ENCODE measurements at places on chromosomes 4 and X.

DNA sequence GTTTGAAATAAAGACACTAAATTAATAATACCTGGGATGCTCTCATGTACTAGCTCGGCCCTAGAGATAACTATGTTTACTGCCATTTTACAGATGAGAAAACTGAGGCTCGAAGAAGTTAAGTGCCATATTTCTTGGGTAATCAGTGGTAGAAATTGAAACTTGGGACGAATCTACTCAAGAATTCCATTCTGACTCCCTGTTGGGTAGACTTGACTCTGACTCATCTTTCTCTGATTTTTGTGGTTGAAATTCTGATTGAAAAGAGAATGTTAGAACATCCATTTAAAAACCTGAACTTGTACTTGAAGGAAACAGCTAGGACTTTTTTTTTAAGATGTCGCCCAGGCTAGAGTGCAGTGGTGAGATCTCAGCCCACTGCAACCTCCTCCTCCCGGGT, 50.1 kb upstream of the NSUN7 start:
- DNase-seq: no peak

GRCh38 chr4:101019941-101020401, 327.4 kb downstream of the PPP3CA start:
- peak; percentile 85 for DNase-seq

GRCh38 chr4:118942465-118942864, 53.8 kb downstream of the SYNPO2 start:
- peak; percentile 5 for DNase-seq

DNA sequence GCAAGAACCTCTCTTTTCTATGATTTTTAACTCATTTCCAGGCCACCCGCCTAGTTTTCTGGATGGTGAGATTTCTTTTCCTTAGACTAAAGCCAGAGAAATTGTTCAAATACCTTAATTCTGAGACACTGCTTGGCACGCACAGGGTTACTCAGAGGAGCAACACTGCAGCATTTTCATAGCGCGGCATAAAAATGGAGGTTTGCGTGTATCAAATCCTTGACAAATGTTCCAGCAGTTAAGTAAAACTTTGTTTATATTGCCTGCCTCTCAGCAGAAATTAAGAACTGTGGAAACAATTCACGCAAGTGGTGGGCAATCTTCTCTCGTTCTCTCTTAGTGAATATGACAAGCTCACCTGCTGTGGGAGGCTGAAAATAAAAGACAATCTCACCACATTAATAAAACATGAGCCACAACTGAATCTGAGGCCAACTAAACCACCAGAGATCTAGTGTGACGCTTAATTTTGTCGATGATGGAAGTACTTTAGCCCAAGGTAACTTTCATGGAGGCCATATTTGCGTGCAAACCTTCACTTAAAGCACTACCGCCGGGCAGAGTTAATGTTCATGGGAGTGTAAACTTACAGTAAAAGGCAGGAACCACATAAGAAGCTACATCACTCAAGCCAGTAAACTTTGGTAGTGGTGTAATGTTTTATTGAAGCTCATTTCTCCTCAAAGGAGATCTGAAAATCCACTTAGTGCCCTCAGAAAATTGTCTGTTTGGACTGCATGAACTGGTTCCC, 894.8 kb upstream of the EPHA5 start:
- DNase-seq: no peak

DNA sequence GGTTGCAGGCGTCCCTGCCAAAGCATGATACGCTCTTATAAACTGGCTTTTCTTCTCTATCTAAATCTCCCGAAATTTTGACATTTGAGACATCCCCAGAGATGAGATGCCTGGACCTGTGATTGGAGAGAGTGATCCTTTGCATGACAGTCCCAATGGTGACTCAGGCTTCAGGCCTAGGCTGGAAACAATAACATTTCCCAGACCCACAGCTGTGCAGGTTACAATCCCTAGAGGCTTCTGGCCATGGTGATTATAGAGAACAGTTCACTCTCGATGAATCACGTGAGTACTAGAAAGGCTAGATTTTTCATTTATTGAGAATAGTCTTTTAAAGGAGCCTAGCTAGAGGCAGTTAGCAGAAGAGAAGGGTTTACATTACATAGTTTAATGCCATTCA, 75.9 kb downstream of the SPATA18 start:
- DNase-seq: no peak

- no peak for DNase-seq
Measured at GRCh38 chr4:31071508-31072486, 351.6 kb downstream of the PCDH7 start.

DNA sequence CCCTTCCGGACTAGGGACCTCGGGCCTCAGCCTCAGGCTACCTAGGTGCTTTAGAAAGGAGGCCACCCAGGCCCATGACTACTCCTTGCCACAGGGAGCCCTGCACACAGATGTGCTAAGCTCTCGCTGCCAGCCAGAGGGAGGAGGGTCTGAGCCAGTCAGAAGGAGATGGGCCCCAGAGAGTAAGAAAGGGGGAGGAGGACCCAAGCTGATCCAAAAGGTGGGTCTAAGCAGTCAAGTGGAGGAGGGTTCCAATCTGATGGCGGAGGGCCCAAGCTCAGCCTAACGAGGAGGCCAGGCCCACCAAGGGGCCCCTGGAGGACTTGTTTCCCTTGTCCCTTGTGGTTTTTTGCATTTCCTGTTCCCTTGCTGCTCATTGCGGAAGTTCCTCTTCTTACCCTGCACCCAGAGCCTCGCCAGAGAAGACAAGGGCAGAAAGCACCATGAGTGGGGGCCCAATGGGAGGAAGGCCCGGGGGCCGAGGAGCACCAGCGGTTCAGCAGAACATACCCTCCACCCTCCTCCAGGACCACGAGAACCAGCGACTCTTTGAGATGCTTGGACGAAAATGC, at the start of gene WAS:
Gene WAS, plus strand, starts transcription at position 389 of the 572 bp plus-strand sequence. Its CDS starts 55 bp downstream, at position 444.
- no peak for DNase-seq

DNA sequence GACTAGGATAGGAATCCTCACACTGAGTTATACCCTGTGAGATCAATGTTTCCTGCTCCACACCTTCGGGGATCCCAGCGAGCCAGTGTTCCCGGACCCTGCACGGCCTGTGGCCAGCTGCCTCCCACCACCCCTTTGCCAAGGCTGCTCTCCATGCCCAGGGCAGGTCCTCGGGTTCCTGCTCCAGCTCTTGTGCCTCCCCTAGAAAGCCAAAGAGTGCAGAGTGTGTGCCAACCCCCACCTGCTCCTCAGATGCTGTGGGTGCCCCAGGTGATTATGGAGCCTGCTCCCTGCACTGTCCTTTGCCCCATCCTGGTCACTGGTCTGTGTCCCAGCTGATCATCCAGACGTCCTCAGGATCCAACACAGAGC, 246.4 kb downstream of the AFAP1 start:
- no peak for DNase-seq

GRCh38 chr4:86223472-86223871, 136.4 kb downstream of the MAPK10 start:
- peak; percentile 66 for DNase-seq

DNA sequence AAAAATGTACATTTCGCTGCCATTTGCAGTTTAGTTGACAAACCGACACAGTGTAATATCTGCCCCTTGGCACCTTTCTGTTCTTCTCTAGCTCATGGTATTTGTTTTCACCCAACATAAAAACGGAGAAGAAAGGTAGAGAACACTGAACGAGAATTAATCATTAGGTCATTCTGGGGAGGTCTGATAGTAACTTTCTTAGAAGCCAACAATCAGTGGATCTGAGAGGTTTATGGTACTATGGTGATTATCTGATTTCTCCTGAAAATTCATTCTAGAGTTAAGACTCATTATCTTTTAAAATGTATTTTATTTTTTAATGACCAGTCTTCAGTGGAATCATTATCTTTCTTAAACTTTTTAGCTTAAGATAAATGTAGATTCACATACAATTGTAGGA, 8.5 kb downstream of the RAPGEF2 start:
- no peak for DNase-seq

DNA sequence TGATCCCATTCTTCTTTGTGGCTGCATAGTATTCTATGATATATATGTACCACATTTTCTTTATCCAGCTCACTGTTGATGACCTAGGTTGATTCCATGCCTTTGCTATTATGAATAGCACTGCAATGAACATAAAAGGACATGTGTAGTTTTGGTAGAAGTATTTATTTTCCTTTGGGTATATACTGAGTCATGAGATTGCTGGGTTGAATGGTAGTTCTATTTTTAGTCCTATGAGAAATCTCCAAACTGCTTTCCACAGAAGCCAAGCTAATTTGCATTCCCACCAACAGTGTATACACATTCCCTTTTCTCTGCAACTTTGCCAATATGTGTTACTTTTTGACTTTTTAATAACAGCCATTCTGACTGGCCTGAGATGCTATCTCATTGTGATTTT, 278.3 kb downstream of the PCDH18 start:
- no peak for DNase-seq

GRCh38 chr4:137360761-137361160, 171.5 kb downstream of the PCDH18 start:
- no peak for DNase-seq

- peak; percentile 63 for DNase-seq
Measured at GRCh38 chr4:180028682-180029081, 2214.5 kb upstream of the TENM3 start.

DNA sequence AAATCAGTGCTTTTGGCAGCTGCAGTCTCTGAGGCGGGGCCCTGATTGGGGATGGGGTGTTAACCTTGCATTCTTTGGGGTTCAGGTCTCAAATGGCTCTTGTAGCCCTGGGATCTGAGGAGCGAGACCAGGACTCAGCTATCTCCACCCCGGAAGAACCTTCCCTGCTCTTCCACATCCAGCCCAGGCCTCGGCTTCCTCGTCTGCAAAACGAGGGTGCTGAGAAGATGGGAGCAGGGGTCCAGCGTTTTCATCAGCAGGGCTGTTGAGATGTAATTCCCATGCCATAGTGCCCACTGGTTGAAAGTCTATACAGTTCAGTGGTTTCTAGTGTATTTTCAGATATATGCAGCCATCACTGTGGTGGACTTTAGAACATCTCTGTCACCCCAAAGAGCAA, 34.6 kb upstream of the WFS1 start:
- DNase-seq: no peak

DNA sequence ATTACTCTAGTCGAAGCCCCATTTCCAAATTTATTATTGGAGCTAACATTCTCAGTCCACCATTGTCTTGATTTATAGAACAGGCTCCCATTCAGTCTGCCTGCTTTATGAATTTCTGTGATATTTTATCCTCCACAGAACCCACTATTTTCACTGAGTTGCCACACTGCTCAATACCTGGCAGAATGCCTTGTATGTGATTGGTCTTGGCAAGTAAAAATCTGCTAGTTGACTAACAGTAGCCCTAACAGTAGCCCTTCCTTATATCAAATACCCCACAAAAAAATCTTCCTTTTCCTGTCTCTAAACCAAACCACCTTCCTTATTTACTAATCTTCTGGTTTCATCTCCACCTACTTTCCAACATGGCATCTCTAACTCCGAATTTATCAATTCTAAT, 82.6 kb downstream of the CHM start:
- no peak for DNase-seq

- no peak for DNase-seq
Measured at GRCh38 chr4:917466-917865, 14.7 kb downstream of the GAK start.

DNA sequence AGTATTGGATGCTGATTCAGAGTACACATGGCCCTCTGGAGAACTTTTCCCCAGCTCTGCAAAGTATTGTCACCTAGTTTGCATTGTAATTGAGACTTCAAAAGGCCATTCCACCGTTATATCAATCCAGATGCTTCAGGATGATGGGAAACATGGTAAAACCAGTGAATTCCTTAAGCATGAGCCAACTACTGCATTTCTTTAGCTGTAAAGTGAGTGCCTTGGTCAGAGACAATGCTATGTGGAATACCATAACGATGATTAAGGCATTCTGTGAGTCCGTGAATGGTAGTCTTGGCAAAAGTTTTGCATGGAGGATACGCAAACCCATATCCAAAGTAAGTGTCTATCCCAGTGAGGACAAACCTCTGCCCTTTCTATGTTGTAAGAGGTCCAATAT, 355.2 kb downstream of the DCAF12L2 start:
- no peak for DNase-seq

DNA sequence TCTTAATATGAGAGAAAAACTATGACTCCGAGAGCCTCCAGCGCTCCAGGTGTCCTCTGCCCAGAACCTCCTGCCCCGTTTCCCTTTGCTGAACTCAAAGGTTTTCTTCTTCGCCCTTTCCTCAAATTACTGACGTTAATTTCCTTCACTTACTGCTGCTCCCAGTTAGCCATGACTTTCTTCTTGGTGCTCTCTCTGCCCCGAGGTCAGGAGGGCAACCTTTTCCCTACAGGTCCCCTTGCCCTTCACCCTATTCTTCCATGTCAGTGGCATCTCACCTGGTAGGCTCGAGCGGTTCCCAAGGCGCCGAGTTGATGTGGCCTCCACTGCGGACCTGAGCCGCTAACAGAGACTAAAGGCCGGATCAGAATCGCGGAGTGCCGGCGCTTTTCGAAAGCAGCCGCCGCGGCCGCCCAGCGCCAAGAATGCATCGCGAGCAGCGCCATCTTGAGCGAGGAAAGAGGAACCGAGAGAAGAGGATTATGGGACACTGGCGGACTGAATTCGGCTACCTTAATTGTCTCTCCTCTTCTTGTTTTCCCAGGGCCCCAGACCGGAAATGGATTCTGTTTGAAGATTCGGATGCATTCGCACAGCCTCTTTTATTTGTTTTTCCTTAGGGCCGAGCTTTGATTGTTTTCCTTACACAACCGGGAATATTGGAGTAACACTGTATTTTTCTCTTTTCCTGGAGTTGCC, at the start of gene ABCB7:
Gene ABCB7, minus strand, starts transcription at position 457 of the 699 bp plus-strand sequence. Its CDS starts 11 bp downstream, at position 446.
- DNase-seq: peak; percentile 78

DNA sequence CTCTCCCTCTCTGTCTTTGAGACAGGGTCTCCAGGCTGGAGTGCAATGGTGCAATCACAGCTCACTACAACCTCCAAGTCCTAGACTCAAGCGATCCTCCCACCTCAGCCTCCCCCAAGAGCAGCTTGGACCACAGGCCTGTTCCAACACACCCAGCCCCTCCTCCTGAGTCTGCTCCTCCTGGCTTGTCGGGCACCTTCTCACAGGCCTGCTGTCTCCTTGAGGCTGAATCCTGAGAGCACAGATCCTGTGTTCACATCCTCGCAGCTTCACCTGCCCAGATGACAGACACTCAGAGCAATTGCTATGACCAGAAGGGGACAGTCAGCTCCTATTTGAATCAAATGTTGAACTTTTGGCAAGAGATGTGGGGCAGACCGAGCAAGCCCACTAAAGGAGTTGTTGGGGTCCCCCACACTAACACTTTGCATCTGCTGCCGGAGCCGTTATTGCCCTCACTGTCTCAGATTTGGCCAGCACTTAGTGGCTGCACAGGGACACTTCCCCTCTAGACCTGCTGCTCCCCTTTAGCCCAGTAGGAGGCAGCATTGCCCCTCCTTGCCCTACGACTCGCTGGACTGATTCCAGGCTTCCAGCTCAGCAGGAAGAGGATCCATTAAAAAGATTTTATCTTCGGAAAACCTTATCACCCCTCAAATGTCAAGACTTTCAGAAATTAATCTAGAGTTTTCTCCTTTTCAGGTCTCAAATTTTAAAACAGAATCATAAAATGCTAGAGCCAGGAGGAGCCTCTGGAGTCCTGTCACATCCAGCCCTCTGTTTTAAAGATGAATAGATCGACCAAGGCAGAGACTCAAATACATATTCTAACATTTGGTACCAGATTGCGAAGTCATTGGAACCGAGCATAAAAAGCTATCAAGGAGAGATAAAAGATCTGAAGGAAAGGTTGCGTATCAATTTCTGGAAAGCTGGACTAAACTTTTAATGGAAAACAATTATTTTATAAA, 113.7 kb downstream of the USP46 start:
- peak; percentile 87 for DNase-seq
